ENCODE measurements at places on chromosomes 4 and X. TPM values are rescaled to one million over a fixed set of nuclear protein-coding genes. Genes with fewer than 3 reads are reported as not detected.

The FGF5 gene
- not detected for polyA plus RNA-seq

DNA sequence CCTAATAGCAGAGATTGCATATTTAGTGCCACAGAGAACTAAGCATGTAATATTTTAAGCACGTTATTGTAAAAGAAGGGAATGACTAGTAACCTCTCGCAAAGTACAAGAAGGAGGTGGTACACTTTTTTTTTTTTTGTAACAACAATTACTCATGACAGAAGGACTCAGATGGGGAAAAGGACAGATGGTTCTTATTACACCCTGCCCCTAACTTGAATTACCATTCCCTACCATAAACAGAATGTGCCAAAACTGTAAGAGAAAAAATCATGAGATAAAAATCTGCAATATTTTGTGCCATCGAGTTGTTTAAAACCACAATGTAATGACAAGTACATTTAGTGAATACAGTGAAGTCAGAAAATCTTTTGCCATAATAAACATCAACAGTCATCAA is 33.0 kb upstream of the RAPGEF2 start:
- DNase-seq = no peak

GRCh38 chrX:38335382-38335781 is 8.1 kb upstream of the RPGR start:
- no peak for DNase-seq

DNA sequence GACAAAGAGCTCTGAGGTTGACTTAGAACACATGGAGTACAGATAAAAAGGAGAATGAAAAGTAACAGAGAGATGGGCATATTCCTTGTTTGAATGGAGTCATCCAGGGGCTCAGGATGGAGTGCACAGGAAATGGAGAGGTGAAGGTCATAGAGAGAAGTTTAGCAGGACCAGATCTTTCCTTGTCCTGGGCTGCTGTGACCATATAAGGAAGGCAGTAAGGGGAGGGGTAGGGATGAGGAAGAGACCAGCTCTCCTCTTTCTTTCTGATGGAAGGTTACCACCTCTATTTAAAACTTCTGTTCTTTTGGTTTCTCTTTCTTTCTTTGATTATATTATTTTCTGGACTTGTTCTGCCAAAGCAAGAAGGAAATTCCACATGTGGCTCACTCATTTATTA is 27.0 kb downstream of the AR start:
- DNase-seq = no peak

GRCh38 chrX:53768451-53768850 is 81.9 kb upstream of the HUWE1 start:
- DNase-seq = no peak

GRCh38 chrX:64229154-64229553 is 1.3 kb downstream of the ASB12 start:
- no peak for DNase-seq

DNA sequence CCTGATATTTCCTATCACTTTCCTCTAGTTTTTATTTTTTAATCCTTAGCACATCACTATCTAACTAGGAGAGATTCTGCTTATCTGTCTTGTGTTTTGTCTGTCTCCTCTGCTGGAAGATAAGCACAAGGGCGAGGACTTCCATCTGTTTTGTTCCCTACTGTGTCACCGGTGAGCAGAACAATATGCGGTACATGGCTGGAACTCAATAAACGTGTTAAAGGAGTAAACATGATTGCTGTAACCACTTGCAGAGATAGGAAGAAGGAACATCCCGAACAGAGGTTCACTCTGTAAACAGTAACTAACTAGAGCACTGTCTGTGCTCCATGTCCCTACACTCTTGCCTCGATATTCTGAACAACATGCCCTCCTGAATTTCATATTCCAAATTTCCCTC is 5.2 kb downstream of the HS3ST1 start:
- DNase-seq = no peak

Measured in left lung (tissue), 14 donors.